ENCODE measurements at places on chromosomes 6 and 20.

- DNase-seq, result no peak
Measured at GRCh38 chr20:34581341-34582184, 23.0 kb downstream of the MAP1LC3A start.

GRCh38 chr6:1865585-1865984 is 255.9 kb downstream of the FOXC1 start:
- no peak for DNase-seq

DNA sequence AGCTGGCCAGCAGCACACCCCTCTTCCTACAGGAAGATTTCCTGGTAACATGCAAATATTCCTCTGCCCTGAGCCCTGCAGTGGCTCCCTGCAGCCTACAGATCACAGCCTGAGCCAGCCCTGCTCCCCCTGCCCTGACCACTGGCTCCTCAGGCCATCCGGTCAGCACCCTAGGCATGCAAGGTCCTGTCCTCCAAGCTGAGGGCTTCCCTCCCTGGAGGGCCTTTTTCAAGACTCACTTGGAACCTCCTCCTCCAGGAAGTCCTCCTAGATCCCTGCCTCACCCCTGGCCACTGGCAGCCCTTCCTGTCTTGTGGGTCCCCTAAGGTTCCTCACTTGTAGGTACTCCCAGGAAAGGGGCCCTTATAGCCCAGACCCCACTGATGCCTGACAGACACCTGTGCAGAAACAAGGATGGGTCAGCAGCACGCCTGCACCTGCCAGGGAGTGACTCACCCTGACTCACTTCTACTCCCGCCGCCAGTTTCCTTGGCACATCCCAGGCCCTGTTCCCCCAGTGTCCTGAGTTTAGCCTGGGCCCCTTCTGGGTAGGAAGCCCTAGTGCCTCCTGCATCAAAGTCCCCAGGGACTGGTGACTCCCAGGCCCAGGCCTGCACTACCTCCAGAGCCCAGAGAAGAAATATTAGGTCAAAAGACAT is 3.2 kb downstream of the SLC4A11 start:
- no peak for DNase-seq

DNA sequence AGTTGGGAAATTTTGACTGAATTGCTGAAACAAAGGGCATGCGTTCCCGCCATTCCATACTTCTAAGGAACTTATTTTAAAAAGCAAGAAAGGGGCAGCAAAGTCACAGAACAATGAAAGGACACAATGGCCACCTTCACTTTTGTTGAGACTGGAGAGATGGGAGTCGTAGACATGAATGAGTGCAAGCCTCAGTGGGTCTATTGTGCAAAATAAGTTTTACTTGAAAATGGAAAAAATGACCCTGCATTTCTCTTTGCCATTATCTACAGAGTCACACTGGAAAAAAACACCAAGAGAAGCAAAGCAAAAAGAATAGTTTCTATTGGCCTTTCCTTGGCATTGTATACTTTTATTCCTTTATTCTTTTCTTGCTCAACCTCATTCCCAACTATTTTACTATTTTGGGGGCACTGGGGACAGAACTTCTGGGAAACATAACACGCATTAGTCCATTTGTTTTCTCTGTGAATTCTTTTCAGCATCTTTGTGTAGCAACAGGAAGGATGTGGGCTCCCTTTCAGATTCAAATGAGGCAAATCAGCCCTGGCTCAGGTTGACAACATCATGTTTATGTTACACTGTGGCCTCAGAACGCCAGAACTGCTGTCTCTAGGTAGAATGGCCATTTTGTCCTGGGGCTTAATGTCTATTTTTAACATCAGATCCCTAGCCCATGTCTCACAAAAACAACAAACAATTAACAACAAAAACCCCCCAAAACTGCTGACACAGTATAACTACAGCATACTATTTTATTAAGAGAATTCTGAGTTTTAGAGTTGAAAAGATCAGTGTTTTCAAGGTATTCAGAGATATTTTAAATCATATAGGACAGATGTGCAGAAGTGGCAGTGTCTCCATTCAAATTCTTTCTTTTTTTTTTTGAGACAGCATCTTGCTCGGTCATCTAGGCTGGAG is 122.2 kb downstream of the FYN start:
- peak; percentile 89 for DNase-seq

- no peak for DNase-seq
Measured at GRCh38 chr6:158284876-158285655, 27.2 kb upstream of the TULP4 start.

- DNase-seq, result no peak
Measured at GRCh38 chr6:5453546-5453945, 192.2 kb downstream of the FARS2 start.

DNA sequence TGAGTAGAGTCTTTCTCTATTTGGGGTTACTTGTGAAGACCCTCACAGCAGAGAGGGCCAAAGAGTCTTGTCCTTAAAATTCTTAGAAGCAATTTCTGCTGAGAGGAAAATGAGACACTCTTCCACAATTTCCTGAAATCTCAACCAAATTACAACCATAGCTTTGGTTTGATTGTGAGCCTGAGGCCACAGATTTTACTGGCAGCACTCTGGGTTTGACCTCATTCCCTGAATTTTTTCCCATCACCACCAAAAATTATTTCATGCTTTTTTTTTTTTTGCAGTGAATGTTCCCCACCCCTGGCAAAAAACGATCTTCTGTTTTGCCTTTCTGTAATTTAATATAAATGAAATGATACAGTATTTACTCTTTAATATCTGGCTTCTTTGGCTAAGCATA is 125.5 kb downstream of the THEMIS start:
- DNase-seq, result no peak

GRCh38 chr6:25028328-25028727 is 92.6 kb upstream of the RIPOR2 start:
- no peak for DNase-seq

DNA sequence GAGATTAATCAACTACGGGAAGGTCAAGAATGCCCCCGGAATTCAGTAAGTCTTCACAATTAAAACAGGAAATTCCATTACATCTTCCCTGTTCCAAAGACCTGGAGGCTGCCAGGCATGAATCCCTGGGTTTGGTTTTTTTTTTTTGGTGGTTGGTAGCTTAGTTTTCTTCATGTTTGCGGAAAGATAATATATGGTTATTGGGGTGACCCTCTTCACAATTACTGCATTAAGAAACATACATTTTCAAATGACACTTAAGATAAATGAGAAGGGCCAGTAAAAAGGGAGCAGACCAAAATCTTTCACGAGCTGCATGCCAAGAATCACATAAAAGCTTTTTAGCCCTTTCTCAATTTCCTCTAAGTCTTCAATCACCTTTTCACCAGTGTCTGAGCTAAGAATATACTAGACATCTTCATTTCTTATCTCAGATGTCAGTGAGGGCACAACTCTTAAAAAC is 64.0 kb downstream of the KIF13A start:
- DNase-seq, result no peak

GRCh38 chr20:52585333-52585732 is 386.8 kb upstream of the TSHZ2 start:
- no peak for DNase-seq

DNA sequence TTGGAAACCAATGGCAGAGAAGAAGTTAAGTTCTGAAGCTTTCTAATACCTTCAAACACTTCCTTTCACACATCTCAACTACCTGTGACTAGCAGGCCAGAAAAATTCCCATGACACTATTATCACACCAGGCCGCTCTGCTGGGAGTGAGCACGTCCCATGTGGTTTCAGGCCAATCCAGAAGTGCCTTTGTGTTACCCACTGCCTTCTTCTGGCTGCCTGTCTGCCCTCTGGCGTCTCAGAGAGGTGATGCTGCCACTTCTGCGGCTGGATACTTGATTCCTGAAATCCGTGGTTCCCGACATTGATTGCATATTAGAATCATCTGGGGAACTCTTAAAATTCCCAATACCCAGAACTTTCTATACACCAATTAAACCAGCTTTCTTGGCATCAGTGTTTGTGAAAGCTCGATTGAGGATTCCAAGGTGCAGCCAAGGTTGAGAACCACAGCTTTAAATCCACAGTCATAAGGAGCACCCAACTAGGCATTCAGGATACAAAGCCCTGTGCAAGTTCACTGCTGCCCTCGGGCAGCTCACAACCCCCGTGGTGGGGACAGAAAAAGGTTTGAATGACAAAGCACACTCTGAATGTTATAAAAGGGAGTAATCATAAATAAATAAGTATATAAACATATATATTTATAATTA is 65.6 kb downstream of the STMND1 start:
- DNase-seq, result no peak

GRCh38 chr6:36875250-36875633 is 639 bp upstream of the PPIL1 start:
- DNase-seq, result no peak

- DNase-seq, result no peak
Measured at GRCh38 chr6:143196525-143197225, 136.0 kb downstream of the AIG1 start.

DNA sequence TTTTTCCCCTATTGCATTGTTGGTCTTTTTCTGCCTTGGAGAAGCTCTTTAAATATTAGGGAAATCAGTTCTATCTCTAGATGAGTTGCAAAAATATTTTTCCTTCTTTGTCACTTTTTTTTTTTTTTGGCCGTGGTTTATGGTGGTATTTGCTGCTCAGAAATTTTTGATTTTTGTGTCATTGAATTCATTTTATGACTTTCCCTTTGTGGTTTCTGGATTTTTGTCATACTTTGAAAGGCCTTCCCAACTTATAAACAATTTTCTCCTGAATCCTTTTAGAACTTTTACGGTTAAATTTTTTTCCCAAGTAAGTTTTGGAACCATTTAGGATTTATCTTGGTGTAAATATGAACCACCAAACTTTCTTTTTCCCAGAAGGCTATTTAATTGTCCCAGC is 145.6 kb downstream of the GJA10 start:
- no peak for DNase-seq

- DNase-seq, result peak; percentile 70
Measured at GRCh38 chr20:59933296-59933848, at the start of gene SYCP2. Gene SYCP2 (minus strand): TSS chr20:59933637. CDS start chr20:59922413, 11,224 bp downstream.

DNA sequence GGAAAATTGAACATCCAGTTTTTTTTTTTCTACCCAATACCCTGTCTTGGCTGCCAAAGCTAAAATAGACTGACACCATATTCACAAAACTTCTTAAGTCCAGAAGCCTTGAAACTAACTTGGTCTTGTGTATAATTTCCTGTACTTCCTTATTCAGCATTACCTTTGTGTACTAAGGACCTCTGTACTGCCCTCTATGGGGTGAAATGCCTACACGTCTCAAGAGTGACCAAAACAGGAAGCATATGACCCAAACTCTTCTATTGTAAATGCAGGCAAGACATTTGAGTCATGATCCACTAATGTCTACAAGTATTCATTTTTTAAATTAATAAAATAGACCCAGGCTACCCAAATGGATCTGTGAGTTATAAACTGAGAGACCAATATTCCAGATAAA is 50.4 kb downstream of the HMGCLL1 start:
- no peak for DNase-seq

GRCh38 chr20:44151621-44152416 is 35.2 kb downstream of the JPH2 start:
- DNase-seq, result no peak

DNA sequence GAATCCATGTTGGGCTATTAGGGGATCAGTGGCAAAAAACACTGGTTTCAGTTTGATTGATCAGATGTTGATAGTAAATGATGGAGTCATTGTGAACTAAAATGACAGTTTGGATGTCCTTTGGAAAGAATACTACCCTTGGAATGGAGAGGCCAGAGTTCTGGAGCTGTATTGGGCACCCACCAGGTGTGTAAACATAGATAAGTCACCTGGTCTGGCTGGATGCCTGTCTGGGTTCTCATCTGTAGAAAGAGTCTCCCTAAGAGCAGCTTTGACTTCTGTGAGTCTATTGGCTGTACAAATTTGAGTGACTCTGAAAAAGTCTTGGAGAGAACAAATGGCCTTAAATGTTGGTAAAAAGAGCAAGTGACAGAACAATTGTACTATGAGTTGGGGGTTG is 115.0 kb downstream of the SCP2D1 start:
- no peak for DNase-seq

DNA sequence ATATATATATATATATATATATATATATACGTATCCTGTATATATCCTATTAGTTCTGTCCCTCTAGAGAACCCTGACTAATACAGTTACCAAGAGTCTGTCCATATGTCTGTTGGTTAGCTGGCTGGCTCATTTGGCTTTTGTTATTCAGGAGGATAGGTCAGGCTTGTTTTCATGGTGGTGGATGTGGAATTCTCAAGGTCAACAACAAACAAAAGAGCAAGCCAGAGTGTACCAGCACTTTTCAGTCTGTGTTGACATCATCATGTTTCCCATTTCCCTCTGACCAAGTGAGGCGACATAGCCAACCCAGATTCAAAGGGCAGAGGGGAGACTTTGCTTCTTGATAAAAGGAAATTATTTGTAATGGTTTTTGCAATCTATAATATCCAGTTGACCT is 88.5 kb upstream of the PTCHD4 start:
- DNase-seq, result no peak

- DNase-seq, result no peak
Measured at GRCh38 chr6:143726015-143726647, 48.4 kb downstream of the PHACTR2 start.

DNA sequence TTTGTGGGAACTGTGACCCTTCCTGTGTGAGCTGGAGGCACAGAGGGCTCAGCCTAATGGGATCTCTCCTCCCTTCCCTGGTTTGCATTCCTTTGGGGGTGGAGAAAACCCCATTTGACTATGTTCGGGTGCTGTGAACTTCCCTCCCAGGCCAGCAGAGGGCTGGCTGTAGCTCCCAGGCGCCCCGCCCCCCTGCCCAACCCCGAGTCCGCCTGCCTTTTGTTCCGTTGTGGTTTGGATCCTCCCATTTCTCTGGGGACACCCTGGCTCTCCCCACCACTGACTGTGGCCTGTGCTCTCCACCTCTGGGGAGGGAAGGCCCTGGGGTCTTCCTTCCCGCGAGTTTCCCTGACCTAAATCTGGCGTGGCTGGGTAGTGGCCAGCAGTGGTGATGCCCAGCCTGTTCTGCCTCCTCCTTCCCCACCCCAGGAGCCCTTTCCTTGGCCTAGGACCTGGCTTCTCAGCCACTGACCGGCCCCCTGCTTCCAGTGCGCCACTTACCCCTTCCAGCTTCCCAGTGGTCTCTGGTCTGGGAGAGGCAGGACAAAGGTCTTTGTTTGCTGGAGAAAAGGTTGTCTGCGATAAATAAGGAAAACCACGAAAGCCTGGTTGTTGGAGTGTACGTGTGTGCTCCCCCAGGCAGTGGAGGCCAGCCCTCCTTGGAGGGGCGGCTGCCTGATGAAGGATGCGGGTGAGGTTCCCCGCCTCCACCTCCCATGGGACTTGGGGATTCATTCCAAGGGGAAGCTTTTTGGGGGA is 4.9 kb downstream of the VEGFA start:
- peak; percentile 44 for DNase-seq

DNA sequence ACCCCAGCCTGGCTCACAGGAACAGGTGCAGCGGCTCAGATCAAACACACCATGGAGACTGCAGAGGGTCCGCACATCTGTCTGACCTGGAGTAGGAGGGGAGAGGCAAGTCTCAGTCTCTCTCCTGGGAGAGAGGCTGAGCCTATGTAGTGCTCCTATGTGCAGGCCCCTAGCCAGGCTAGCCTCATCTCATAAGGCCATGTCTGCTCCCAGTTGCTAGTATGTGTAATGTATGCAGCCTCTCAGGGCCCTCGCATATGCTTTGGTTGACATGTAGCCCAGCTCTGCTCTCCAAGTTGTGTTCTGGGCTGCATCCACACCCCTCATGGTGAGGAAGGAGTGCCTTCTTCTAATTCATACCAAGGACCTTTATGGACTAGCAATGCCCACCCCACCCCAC is 11.8 kb downstream of the TNXB start:
- no peak for DNase-seq

- DNase-seq, result no peak
Measured at GRCh38 chr6:142721215-142721920, 223.6 kb downstream of the HIVEP2 start.

GRCh38 chr6:48101290-48101689 is 9.7 kb downstream of the PTCHD4 start:
- DNase-seq, result no peak

GRCh38 chr6:132270726-132271402 is 130.4 kb downstream of the MOXD1 start:
- DNase-seq, result no peak
